Heart left ventricle (tissue), 16 donors: ENCODE measurements at places on chromosomes 1 and 21. TPM values are rescaled to one million over a fixed set of nuclear protein-coding genes. Genes with fewer than 3 reads are reported as not detected.

The OR4F16 gene
- not detected for polyA plus RNA-seq

The MASP2 gene
- polyA plus RNA-seq, result not detected

DNA sequence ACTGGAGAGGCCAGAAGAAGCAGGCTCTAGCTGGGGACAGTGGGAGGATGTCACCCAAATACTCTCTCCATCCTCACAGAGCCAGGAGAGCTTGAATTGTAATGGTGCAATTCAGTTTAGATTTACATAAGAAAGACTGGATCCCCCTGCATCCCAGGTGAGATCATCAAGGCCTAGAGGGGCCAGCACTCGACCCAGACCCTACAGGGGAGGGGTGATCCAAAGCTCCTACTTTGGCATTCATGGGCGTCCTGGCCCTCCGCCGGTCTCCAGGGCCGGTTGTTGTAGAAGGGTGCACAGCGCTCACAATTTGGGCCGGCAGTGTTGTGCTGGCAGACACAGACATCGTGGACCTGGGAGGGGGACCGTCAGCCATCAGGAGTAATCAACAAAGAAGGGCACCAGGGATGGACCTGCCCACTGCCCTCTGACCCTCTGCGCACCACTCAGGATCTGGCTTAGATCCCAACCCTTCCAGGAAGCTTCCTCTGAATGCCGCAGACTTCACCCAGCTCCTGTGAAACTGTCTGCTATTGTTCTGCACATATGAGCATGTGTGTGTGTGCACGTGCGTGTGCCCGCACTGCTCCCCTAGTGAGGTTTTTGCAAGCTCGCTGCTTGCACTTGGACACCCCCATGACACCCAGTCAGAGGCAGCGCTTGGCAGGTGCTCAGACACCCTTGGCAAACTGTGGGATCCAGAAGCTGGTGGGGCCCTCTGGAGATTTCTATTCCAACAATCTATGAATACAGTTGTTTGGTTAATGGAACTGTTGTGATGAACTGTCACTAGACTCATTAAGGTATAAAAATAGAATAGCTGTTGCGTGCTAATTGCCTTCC lies 21.6 kb downstream of the LAMB3 start:
- DNase-seq, result no peak

GRCh38 chr1:41876576-41877445 lies 41.9 kb downstream of the HIVEP3 start:
- DNase-seq, result no peak

DNA sequence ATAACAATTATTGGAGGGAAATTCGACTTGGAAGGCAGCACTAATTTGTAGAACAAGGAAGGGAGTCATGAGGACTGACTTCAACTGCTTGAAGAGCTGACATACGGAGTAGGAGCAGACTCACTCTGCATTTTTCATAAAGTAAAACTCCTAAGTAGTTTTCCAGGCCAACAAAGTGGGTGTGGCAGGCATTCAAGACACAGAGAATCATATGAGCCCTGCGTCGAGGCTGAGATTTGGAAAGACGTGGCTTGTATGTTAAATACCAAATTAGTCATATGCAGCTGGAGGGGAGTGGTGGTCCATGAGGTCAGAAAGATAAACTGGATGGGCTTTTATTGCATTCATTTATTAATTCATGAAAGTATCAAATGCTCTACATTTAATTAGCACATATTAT lies 255.7 kb upstream of the JUN start:
- DNase-seq, result no peak

GRCh38 chr1:44842862-44843655 lies at the start of gene PTCH2:
TSS of gene PTCH2 (minus strand) at chr1:44843253. CDS start at chr1:44842932, 321 bp downstream.
- peak; percentile 82 for DNase-seq

GRCh38 chr1:53575141-53575954 lies 116.1 kb downstream of the DMRTB1 start:
- DNase-seq, result no peak

GRCh38 chr1:165052936-165053335 lies 303.6 kb downstream of the LMX1A start:
- no peak for DNase-seq

GRCh38 chr21:32070676-32071330 lies 198.0 kb downstream of the HUNK start:
- DNase-seq, result no peak

GRCh38 chr1:80113168-80114038 lies 1106.9 kb upstream of the ADGRL4 start:
- no peak for DNase-seq

GRCh38 chr1:110288111-110288510 lies 51.1 kb upstream of the RBM15 start:
- no peak for DNase-seq

DNA sequence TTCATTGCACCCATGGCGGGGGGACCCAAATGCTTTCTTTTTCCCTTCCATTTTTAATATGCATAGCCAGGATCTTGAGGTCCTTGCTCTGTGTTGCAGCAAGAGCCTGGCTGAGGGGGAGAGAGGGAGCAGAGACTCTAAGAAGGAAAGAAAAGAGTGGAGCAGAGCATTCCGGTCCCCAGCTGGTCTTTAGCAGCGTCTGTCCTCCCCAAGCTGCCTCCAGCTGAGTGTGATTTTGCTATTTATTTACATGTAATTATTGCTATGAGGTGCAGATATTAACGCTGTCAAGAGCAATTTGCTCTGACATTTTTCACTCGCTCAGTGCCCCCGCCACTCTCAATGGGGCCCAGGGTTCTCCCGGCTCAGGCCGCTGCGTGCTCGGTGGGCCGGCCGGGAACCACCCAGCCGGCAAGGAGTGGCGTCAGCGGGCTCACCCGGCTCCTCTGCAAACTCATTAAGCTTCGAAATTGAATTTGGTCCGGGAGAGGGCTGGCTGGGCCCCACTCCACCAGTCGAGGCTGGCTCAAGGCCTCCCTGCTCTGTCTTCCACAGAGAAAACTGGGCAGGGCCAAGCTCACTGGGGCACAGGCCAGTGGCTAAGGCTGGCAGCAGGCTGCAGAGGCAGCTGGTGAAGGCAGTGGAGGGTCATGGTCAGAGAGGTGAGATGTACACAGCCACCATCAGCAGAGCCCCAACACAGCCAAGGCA lies 93.2 kb downstream of the PAX7 start:
- DNase-seq, result no peak
